ENCODE measurements at places on chromosomes 6 and 20.

GRCh38 chr6:24391756-24392405, 10.9 kb upstream of the MRS2 start:
- peak; percentile 62 for DNase-seq

GRCh38 chr6:87806635-87807034, 104.6 kb upstream of the AKIRIN2 start:
- DNase-seq: no peak

DNA sequence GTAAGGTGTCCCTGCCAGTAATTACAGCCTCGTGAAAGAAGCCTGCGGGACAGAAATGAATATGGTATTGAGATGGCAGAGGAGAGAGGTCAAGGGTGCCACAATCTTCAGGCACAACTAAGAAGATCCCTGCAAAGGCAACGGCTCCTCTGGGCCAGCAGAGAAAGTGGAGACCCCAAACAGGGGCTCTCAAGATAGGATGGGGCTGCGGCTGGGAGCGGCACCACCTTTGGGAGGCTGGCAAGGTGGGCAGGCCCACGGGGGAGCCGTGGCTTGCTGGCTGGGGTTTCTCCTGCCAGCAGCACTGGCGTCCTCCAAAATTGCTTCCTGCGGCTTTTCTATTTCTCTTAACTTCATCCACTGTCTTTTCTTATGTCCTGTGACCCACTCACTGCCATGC, 183.6 kb upstream of the QKI start:
- no peak for DNase-seq

DNA sequence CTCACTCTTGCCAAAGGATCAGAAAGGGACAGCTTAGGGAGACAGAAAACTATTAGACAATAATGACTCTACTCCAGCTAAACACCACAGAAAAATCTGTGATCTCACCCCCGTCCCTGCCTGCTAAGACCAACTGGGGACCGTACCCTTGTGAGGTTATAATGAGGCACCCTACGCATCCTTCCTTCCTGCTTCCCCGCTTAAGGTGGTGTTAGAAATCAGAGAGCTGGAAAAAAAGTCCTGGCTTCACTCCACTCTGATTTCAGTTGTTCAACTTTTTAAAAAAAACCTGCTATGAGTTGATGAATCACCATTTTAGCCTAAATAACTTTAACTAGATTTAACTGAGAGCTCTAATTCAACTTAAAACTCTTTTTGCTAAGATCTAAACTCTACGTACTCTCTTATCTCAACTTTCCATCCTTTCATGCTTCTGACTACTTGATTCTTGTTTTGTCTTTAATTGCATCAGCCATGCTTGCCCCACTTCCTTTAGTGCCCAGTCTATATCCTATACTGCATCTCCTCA, 35.8 kb upstream of the TMEM14A start:
- no peak for DNase-seq

DNA sequence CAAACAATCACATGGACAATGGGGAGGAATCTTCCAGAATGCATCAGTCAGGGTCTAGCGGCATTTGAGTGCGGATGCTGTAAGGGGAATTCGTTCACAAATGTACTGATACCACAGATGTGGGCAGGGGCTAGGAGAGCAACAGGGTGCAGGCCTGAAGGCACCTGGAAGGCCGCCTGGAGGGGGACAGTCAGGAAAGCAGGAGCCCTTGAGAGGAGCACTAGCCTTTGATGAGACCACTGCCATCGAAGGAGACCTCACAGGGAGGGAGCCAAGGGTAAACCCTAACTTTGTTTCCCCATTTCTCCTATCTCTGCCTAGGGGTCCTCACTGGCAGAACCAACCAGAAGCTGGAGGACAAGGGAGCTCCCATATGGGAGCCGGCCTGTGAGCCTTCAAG, 38.2 kb downstream of the MYB start:
- DNase-seq: no peak

GRCh38 chr6:1787894-1788293, 178.2 kb downstream of the FOXC1 start:
- no peak for DNase-seq

DNA sequence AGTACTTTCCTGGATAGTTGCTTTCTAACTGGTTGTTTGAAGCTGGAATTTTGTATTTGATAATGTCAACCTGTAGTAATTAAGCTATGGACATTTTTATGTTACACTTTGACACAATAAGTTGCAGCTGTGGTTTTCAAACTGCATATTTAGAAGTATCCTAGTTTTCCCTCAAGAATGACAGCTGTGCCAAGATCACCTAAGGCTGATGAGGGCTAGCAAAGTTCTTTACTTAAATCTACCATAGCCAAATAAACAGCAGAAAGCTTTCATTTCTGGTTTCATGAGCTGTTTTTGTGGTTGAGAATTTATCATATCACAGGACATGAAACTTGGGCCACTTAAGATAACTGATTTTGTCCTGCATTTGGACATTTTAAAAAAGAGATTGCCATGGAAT, 30.6 kb downstream of the FAM229B start:
- no peak for DNase-seq

DNA sequence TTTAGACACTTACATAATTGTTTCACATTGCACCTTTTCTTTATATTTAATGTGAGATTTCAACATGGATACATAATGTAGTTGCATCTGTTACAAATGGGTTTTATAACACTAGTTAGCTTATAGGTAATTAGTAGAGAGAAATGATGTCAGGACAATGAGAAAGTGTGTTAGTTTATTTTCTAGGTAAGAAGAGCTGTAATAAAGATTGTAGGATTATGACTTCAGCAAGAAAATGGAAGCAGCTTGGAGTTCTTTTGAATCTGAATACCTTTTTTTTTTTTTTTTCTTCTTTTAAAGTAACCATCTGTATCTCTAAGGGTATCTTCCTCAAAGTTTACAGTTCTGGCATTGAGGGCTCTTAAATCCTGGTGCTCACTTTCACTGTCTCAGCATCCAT, 35.3 kb downstream of the CD2AP start:
- no peak for DNase-seq

- DNase-seq: no peak
These were observed 37.9 kb downstream of the SPATA2 start for GRCh38 chr20:49877386-49877921.

- no peak for DNase-seq
These were observed 127.9 kb downstream of the COL19A1 start for GRCh38 chr6:69994251-69994650.

All from GM20000 (cell line).